A549 treated with Hydrocortisone at 1 μM for 4 hours (cell line): ENCODE measurements at places on chromosomes 6 and 20. TPM values are rescaled to one million over a fixed set of nuclear protein-coding genes. Genes with fewer than 3 reads are reported as not detected.

WFDC2 gene
- total RNA-seq, result 0.35 TPM in 1 of 5 replicates, not detected in the others

PPP1R3G gene
- 1.9 to 2.2 TPM (median 2.1 TPM) in 5 replicates for total RNA-seq

SMPDL3A gene
- 3.0 to 3.7 TPM (median 3.3 TPM) in 5 replicates for total RNA-seq

GTSF1L gene
- not detected in 5 replicates for total RNA-seq

TCF19 gene
- 13.7 to 14.9 TPM (median 14.4 TPM) in 5 replicates for total RNA-seq

BANF2 gene
- total RNA-seq, result not detected in 5 replicates

PARD6B gene
- 2.7 to 3.9 TPM (median 3.4 TPM) in 5 replicates for total RNA-seq

PSMF1 gene
- 213 to 231 TPM (median 218 TPM) in 5 replicates for total RNA-seq

RAMACL gene
- total RNA-seq, result 0.08 to 0.16 TPM (median 0.10 TPM) in 5 replicates

PPARD gene
- 4.9 to 6.6 TPM (median 5.6 TPM) in 5 replicates for total RNA-seq

ENPP5 gene
- total RNA-seq, result not detected in 5 replicates

DNMT3B gene
- total RNA-seq, result 3.1 to 4.3 TPM (median 4.2 TPM) in 5 replicates

PRKN gene
- total RNA-seq, result 0.03 to 0.08 TPM in 2 of 5 replicates, not detected in the others

OPRM1 gene
- total RNA-seq, result not detected in 5 replicates

PKIB gene
- 0.59 to 0.75 TPM (median 0.73 TPM) in 5 replicates for total RNA-seq
